Astrocyte (in vitro differentiated cells and primary cell): ENCODE measurements at places on chromosomes 11 and 22. TPM values are rescaled to one million over a fixed set of nuclear protein-coding genes. Genes with fewer than 3 reads are reported as not detected.
A peak's percentile ranks its signal among the peaks of the same experiment; 100 is the strongest.

DNA sequence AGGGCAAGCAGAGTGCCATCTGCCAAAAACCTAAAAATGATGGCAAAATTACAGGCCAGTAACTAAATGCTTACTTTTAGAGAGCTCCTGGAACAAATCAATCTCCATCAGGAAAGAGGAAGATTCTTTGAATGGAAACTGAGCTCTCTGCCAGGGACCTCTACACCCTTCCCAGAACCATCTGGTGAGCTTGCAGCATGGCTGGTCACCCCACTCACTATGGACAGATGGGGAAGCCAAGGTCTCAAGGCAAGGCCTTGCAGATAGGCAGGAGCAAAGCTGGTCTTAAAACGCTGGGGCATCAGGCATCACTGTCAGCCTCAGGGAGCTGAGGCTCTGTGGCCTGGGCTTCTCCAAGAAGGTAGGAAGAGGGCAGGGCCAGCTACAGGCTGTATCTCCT is 36.2 kb downstream of the SERGEF start:
- no peak for DNase-seq
- H3K36me3 ChIP-seq, result no peaks in the 10 kb centered on the region
- no peaks in the 10 kb centered on the region for H3K27me3 ChIP-seq
- H3K4me3 ChIP-seq, result no peak overlapping the region
- H3K4me1 ChIP-seq, result peaks cover 8% of the 10 kb centered on the region

- H3K27me3 ChIP-seq, result peaks cover 15% of the 10 kb centered on the region
- peaks cover 37% of the 10 kb centered on the region for H3K4me1 ChIP-seq
Observed at GRCh38 chr11:130403271-130403804, 25.1 kb downstream of the ADAMTS8 start.

DNA sequence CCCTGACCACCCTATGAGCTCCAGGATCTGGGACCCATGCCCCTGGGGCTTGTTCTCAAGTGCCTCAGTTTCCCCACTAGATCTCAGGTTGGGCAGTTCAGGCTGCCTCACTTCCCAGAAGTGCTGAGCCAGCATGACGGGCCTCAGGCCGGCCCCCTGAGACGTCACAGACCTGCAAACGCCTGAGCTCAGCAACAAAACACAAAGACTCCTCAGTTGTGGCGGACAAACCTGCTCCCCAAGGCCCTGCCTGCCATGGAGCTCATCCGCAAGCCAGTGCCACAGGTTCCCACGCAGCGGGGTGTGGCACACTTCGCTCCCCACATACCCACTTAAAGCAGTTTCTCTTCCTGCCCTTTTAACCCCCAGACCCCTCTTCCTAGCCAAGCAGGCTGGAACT is 45.2 kb downstream of the NECTIN1 start:
- H3K36me3 ChIP-seq, result no peaks in the 10 kb centered on the region
- peaks cover 17% of the 10 kb centered on the region for H3K4me1 ChIP-seq
- H3K27me3 ChIP-seq, result no peaks in the 10 kb centered on the region
- no peak overlapping the region for H3K4me3 ChIP-seq

The GLB1L3 gene
- total RNA-seq, result 0.20 and 0.22 TPM in 2 replicates

GRCh38 chr11:16402654-16403447 is 46.5 kb upstream of the SOX6 start:
- H3K27me3 ChIP-seq, result no peaks in the 10 kb centered on the region
- DNase-seq, result peak; percentile 1
- no peaks in the 10 kb centered on the region for H3K36me3 ChIP-seq
- H3K27ac ChIP-seq, result no peak overlapping the region

- no peak overlapping the region for H3K27ac ChIP-seq
- peak overlapping the region; percentile 79 for H3K4me3 ChIP-seq
Observed at GRCh38 chr11:34439610-34440198, 970 bp downstream of the CAT start.

The DEFB131B gene
- not detected in 2 replicates for total RNA-seq

GRCh38 chr22:36084717-36085116 is 56.1 kb upstream of the RBFOX2 start:
- H3K27me3 ChIP-seq, result no peaks in the 10 kb centered on the region
- no peak overlapping the region for H3K27ac ChIP-seq
- no peaks in the 10 kb centered on the region for H3K36me3 ChIP-seq
- no peak for DNase-seq
- peaks cover 3% of the 10 kb centered on the region for H3K4me1 ChIP-seq

The SLN gene
- 4.9 and 8.0 TPM in 2 replicates for total RNA-seq

- no peak overlapping the region for H3K4me3 ChIP-seq
- peak overlapping the region; percentile 89 for H3K27ac ChIP-seq
- H3K27me3 ChIP-seq, result no peaks in the 10 kb centered on the region
- peak; percentile 95 for DNase-seq
Observed at GRCh38 chr22:44698531-44699421, 3.2 kb upstream of the PRR5 start.

DNA sequence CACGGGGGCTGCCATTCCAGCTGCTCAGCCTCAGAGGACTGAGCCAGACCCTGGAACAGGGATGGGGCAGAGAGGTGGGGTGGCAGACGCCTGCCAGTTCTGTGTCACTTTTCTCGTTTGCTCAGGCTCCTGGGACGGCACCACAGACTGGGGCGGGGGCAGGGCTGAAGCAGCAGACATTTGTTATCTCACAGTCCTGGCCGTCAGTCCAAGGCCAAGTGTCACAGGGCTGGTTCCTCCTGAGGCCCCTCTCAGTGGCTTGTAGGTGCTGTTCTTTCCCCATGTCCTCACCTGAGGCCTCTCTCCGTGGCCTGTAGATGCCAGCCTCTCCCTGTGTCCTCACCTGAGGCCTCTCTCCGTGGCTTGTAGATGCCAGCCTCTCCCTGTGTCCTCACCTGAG is 24.7 kb downstream of the TPCN2 start:
- H3K4me3 ChIP-seq, result no peak overlapping the region
- H3K36me3 ChIP-seq, result no peaks in the 10 kb centered on the region
- H3K27me3 ChIP-seq, result no peaks in the 10 kb centered on the region
- H3K27ac ChIP-seq, result no peak overlapping the region
- DNase-seq, result no peak
- peaks cover 20% of the 10 kb centered on the region for H3K4me1 ChIP-seq

DNA sequence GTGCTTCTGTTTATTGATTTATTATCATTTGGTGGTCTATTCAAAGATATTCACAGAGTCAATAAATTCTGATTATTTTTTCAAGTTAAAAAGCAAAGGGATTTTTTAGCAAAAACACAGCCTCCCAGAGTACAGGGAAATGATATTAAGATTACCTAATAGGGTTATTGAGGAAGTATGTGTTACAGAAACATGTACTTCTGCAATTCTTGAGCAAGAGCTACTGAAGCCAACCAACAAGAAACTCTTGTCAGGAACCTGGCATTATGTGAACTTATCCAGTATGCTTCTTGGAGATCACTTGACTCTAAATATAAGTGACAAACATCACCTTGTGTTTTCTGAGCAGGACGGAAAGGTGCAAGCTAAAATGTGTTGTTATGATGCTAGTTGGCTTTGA is 42.0 kb upstream of the CARD18 start:
- H3K36me3 ChIP-seq, result no peaks in the 10 kb centered on the region
- no peak overlapping the region for H3K4me3 ChIP-seq
- no peaks in the 10 kb centered on the region for H3K27me3 ChIP-seq
- peaks cover 3% of the 10 kb centered on the region for H3K4me1 ChIP-seq
- DNase-seq, result peak; percentile 9

- no peaks in the 10 kb centered on the region for H3K36me3 ChIP-seq
- H3K4me3 ChIP-seq, result no peak overlapping the region
- no peak for DNase-seq
- H3K27ac ChIP-seq, result no peak overlapping the region
Observed at GRCh38 chr11:75534259-75535069, 8.7 kb upstream of the GDPD5 start.

- no peak overlapping the region for H3K4me3 ChIP-seq
- no peaks in the 10 kb centered on the region for H3K27me3 ChIP-seq
- no peaks in the 10 kb centered on the region for H3K4me1 ChIP-seq
- no peak overlapping the region for H3K27ac ChIP-seq
- no peak for DNase-seq
Observed at GRCh38 chr22:21929253-21929652, 23.4 kb downstream of the PPM1F start.

DNA sequence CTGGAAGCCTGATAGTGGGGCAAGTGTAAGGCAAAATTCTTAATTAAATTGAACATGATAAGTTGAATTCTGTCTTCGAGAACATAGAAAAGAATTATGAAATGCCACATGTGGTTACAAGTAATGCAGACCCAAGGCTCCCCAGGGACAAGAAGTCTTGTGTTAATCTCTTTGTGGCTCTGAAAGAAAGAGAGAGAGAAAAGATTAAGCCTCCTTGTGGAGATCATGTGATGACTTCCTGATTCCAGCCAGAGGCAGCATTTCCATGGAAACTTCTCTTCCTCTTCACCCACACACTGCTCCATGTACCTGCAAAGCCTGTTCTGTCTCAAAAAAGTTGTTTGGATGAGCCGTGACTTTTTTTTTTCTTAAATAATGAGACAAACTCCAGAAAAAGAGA is 1.9 kb upstream of the TYR start:
- H3K4me1 ChIP-seq, result no peaks in the 10 kb centered on the region
- H3K36me3 ChIP-seq, result no peaks in the 10 kb centered on the region

The JRKL gene
- 13.4 and 13.9 TPM in 2 replicates for total RNA-seq

DNA sequence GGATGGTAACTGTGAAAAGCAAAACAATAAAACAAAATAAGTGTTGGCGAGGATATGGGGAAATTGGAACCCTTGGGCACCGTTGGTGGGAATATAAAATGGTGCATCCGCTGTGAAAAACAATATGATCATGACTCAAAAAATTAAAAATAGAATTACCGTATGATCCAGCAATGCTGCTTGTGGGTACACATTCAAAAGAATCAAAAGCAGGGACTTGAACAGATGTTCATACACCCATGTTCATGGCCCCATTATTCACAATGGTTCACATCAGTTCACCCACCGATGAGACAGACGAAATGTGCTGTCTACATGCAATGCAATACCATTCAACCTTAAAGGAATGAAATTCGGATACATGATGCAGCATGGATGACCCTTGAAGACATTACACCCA is 1.2 kb upstream of the DERL3 start:
- no peak for DNase-seq
- H3K4me3 ChIP-seq, result no peak overlapping the region
- peaks cover 12% of the 10 kb centered on the region for H3K4me1 ChIP-seq
- H3K27ac ChIP-seq, result no peak overlapping the region

DNA sequence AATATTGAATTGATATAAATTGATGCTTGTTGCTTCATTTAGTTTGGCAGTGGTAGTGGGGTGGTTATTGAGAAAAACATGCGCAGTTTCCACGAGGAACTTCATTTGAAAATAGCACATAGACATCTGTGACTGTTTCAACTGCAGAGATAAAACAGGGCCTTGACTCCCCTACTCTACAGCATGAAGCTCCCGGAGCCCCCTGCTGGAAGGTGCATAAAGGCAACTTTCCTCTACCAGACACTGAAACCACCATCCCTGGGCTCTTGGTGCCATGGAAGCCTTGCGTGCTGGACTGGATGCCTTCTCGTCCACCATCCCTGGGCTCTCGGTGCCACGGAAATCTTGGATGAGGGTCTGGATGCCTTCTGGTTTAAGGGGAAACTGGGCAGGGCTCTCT is 195.9 kb downstream of the CSNK2A3 start:
- no peaks in the 10 kb centered on the region for H3K4me1 ChIP-seq
- no peak overlapping the region for H3K27ac ChIP-seq
- peaks cover 3% of the 10 kb centered on the region for H3K27me3 ChIP-seq
- H3K4me3 ChIP-seq, result no peak overlapping the region
- H3K36me3 ChIP-seq, result no peaks in the 10 kb centered on the region

DNA sequence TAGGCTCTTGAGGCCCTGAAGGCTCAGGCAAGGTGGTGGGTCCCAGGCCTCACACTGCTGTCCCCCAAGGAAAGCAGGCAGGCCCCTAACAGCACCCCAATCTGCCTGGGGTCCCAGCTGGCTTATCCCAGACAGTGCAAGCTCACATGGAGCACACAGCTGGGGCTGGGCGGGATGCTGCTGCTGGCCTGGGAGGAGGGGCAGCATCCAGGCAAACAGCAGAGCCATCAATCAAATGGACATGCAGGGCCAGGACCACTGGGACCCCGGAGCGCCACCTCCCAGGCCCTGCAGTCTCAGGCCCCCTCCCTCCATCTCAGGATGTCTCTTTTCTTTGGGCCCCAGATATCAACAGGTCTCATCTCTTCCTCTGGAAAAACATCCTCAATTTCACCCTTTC is 140.3 kb downstream of the BRD1 start:
- no peak for DNase-seq
- H3K4me1 ChIP-seq, result no peaks in the 10 kb centered on the region
- no peak overlapping the region for H3K4me3 ChIP-seq
- no peak overlapping the region for H3K27ac ChIP-seq
- H3K36me3 ChIP-seq, result no peaks in the 10 kb centered on the region
- H3K27me3 ChIP-seq, result no peaks in the 10 kb centered on the region

The DDI1 gene
- total RNA-seq, result not detected in 2 replicates

DNA sequence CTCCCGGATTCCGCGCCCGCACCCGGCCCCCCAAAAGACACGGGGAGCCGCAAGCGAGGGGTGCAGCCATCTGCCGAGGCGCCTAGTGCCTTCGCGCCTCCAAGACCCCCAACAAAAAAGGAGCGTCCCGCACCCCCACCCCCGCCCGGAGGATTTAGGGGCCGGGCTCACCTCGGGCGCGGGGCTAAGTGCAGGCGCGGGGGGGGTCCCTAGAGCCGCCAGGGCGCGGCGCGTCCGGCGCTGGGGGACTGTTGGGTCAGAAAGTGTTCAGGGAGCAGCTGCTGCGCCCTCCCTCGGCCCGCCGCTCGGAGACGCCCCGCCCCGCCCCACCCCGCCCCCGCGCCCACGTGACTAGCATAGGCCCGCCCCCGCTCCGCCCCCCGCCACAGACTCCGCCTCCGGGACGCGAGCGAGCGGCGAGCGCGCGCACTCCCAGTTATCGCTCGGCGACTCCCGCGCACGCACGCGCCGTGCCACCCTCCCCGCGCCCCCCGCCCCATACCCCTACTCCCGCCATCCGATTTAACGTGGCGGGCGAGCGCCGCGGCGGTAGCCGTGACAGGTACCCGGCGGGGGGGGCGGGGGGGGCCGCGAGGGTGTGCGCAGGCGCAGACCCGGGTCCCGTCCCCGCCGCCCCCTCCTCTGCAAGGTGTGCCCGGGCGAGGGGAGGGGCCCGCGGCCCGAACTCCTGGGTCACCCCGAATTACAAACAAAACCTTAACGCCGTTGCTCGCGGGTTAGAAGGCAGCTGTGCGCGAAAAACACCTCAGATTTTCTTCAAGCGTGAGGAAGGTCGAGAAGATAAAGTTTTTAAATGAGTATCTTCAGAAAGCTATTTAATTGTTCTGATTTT is 56.2 kb downstream of the KCNJ4 start:
- H3K27me3 ChIP-seq, result no peaks in the 10 kb centered on the region
- H3K27ac ChIP-seq, result peak overlapping the region; percentile 33
- peaks cover 7% of the 10 kb centered on the region for H3K4me1 ChIP-seq
- DNase-seq, result peak; percentile 33
- H3K4me3 ChIP-seq, result peak overlapping the region; percentile 73

GRCh38 chr11:9651481-9651880 is 12.4 kb upstream of the SWAP70 start:
- DNase-seq, result no peak
- no peak overlapping the region for H3K4me3 ChIP-seq
- H3K4me1 ChIP-seq, result no peaks in the 10 kb centered on the region
- no peak overlapping the region for H3K27ac ChIP-seq

DNA sequence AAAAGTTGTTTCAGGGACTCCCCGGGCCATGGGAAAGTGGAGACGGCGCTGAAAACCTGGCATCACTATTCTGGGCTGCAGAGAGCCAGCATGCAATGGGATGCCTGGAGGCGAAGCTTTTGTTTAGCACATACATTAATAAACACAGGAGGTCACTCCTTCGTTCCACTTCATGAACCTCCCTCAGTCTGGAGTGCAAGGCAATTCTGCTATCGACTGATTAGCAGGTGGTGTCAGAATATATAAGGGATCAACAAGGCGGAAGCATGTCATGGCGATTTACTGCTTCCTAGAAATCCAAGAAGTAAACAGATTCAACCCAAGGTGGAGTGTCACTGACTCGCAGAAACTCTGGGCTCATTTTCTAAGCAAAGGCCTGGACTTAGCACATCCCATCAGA is 45.4 kb upstream of the MN1 start:
- H3K27ac ChIP-seq, result no peak overlapping the region
- no peak overlapping the region for H3K4me3 ChIP-seq
- H3K27me3 ChIP-seq, result no peaks in the 10 kb centered on the region
- peaks cover 26% of the 10 kb centered on the region for H3K36me3 ChIP-seq
- DNase-seq, result no peak
